ENCODE measurements at places on chromosomes 3 and 15. TPM values are rescaled to one million over a fixed set of nuclear protein-coding genes. Genes with fewer than 3 reads are reported as not detected.

Gene ADIPOQ
- not detected for total RNA-seq

Gene ABHD17C
- 1.3 TPM for total RNA-seq

DNA sequence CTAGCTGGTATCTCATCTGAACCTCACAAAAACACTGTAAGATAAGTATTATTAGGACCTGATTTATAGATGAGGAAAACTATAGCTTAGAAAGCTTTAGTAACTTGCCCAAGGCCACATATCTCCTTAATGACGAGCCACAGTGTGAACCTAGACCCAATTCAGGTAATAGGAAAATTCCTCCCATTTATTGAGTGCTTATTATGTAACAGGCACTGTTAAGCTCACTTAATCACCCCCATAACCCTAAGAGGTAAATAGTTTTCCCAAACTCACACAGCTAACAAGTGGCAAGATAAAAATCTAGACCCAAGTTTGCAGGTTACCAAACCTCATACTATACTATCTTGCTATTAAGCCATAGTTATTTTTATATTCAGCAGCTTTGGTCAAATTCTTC is 7.9 kb downstream of the WDR5B start:
- no peak for DNase-seq

- no peak for DNase-seq
Measured at GRCh38 chr15:48449734-48450133, 118.5 kb downstream of the DUT start.

GRCh38 chr3:186021673-186022362 is 84.0 kb upstream of the TRA2B start:
- peak; percentile 86 for DNase-seq
